ENCODE measurements at places on chromosomes 1 and 21. TPM values are rescaled to one million over a fixed set of nuclear protein-coding genes. Genes with fewer than 3 reads are reported as not detected.

The GSTM1 gene
- polyA plus RNA-seq, result 39.6 TPM

DNA sequence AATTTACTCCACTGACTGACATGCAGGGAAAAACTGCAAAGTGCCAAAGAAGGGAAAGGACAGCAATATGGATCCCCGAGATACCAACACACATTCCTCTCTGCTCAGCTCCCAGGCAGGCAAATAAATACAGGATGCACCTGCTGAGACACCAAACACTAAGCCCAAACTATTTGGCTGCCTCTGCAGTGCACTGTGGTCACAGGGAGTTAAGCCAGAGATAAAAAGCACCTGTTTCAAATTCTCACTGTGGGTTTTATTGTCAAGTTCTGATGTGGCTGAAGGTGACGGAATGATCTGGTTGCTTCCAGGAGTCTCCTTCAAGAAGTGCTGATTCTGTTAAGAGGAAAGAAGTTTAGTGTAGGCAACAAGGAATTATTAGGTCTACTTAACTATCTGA, 17.7 kb downstream of the TEX38 start:
- DNase-seq, result no peak

DNA sequence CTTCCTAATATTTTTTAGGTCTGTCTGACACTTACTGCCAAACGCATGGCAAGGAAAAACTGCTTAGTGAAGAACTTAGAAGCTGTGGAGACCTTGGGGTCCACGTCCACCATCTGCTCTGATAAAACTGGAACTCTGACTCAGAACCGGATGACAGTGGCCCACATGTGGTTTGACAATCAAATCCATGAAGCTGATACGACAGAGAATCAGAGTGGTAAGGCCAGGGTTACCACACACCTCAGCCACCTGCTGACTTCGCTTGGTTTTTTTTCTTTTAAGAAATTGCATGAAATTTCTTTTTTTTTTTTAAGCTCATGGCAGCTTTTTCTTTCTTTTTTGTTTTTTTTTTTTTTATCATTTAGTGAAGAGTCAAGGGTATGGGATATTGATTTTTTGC, 17.2 kb downstream of the ATP1A1 start:
- no peak for DNase-seq

GRCh38 chr1:201295346-201295745, 12.0 kb downstream of the PKP1 start:
- no peak for DNase-seq

GRCh38 chr21:40243685-40244084, 376.4 kb downstream of the PCP4 start:
- DNase-seq, result no peak

The FCRL4 gene
- polyA plus RNA-seq, result not detected

GRCh38 chr1:202671399-202671798, 38.9 kb downstream of the SYT2 start:
- no peak for DNase-seq

Measured in heart right ventricle (tissue), 16 donors.